Activated effector memory CD4-positive, alpha-beta T cell treated with anti-CD3 and anti-CD28 coated beads, Interleukin-2, amount 50 U/mL, for 16 hours (primary cell): ENCODE measurements at places on chromosomes 6 and 20.

DNA sequence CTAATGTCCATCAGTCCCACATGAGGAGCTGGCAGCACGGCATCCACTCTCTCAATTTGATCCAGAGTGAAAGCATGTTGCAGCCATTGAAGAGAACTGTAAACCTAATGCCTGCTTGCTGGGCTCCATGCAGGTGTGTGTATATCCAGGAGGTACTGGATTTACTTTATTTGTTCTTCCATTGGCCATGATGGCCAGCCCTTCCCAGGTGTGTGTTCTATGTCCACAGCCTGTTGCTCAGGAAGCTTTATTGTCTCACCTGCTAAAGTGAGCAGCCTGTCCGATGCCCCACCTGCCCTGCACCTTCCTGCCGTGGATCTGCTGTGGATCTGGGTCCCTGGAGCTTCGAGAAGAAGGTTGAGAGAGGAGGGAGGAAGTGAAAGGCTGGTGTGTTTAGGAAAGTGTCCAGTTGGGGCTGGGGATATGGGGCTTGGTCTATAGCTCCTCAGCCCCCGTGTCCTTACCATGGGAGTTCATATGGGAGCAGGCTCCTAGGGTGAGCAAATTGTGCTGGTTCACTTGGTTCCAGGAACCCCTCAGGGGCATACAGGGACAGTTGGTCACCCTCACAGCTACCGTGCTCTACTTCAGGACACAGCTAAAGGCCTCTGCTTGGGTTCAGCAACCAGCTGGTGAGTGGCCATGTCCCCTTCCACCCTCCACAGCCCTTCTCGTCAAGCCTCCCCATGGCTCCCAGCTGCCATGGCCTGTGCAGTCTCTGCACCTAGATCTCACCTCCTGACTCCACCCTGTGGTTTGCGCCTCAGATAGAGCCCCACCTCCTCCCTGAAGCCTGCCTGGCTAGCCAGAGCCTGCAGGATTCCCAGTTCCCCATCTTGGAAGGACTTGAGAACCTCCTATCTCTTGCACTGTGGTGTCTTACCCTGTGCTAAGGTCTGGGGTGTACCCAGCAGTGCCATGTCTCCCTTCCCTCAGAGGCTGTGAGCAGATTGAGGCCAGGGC lies 12.7 kb downstream of the TREML2 start:
- DNase-seq, result no peak

GRCh38 chr20:54639941-54640340 lies 164.5 kb downstream of the DOK5 start:
- no peak for DNase-seq

DNA sequence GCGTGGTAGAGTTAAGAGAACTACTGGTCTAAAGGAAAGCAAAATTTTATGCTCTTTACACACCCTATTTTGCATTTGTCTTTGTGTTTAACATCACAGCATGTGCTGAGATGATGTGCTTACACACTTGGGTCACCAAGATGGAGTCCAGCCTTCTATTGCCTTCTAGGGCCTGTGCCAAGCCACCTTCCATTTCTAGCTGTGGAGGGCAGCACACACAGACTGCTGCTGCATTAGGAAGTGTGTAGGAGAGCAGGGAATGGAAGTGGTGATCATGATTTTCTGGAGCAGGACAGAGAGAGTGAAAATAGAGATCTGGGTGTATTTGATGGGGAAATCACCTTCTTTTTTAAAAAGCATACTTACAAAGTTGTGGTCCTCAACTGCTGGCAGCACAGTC lies 191.6 kb downstream of the SOX4 start:
- DNase-seq, result no peak

- no peak for DNase-seq
Measured at GRCh38 chr6:105014448-105014847, 57.5 kb downstream of the LIN28B start.

DNA sequence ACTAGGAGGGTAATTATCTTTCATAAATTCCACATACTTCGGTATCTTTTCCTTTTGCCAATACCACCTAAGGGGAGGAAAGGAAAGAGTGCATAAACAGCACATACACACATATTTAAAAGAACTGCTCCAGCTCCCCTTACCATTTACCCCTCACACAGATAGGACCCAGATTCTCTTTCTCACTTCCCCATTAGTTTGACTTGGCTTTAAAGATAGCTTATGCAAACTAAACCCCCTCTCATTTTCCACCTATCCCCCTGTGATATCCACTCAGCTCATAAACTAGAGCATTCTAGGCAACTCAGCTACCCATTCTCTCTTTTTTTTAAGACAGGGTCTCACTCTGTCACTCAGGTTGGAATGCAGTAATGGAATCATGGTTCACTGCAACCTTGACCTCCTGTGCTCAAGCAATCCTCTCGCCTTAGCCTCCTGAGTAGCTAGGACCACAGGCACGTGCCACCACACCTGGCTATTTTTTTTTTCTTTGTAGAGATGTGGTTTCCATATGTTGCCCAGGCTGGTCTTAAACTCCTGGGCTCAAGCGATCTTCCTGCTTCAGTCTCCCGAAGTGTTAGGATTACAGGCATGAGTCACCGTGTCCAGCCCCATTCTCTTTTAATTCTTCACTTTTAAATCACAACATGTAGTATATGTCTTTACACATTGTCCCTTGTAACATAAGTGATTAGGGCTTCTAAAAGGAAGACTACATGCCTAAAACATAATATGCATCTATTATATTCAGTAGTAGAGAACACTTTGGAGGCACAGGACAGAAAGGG lies 4.0 kb downstream of the FUCA2 start:
- no peak for DNase-seq

DNA sequence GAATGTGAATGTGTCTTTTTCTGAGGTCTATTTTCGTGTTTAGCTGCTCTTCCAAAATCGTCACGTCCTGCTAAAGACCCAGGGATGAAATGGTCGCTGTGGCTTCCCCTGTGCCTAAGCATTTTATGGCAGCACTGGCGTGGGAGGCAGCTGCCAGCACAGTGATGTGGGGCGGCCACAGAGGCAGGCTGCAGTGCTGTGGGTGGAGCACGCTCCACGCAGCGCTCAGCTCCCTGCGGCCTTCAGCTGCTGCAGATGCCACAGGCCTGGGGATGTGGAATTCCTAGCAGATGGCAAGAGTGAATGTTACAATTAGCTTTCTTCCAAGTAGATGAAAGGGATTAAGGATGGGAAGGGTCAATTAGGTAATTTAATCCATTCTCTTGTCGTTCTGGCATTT lies 242.6 kb downstream of the SMOC2 start:
- no peak for DNase-seq

DNA sequence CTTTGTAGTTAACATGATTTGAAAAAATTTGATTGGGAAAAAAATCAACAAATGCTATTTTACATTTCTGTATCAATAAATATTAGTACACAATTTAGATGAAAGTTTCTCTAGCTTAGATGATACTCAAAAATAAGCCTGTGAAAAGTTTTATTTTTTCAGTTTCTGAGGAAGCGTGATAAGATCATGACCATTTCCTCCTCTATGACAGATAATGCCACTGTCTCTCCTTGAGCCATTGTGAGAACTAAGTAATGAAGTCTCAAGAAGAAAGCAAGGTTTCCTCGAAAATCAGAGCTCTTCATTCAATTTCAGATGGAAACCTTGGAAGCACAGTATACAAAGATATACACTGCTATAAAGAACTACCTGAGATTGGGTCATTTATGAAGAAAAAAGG lies 395.0 kb downstream of the HDGFL1 start:
- no peak for DNase-seq

DNA sequence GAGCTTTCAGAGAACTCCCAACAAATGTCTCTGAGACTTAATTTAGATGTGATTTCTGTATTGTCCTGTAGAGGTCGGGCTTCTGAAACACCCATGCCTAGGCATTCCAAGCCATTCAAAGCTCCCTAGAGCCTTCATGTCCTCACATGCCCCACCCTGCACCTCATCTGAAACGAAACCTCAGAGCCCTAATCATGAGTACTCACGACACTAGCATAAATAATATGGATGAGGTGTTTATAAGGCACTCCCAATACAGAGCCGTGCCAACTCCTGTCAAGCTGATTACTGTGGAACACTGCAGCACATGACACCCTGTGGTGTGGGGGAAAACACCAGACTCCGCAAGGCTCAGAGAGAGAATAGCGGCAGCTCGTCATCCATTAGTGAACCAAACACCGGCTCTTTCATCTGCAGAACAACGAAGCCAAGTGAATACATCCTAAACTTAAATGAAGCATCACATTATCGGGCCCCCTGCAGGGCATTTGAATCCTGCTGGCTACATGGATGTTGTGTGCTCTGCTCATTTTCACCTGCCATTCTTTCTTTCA lies 83.8 kb downstream of the FNDC1 start:
- no peak for DNase-seq

- DNase-seq, result no peak
Measured at GRCh38 chr6:52620055-52620905, 43.4 kb upstream of the TRAM2 start.

DNA sequence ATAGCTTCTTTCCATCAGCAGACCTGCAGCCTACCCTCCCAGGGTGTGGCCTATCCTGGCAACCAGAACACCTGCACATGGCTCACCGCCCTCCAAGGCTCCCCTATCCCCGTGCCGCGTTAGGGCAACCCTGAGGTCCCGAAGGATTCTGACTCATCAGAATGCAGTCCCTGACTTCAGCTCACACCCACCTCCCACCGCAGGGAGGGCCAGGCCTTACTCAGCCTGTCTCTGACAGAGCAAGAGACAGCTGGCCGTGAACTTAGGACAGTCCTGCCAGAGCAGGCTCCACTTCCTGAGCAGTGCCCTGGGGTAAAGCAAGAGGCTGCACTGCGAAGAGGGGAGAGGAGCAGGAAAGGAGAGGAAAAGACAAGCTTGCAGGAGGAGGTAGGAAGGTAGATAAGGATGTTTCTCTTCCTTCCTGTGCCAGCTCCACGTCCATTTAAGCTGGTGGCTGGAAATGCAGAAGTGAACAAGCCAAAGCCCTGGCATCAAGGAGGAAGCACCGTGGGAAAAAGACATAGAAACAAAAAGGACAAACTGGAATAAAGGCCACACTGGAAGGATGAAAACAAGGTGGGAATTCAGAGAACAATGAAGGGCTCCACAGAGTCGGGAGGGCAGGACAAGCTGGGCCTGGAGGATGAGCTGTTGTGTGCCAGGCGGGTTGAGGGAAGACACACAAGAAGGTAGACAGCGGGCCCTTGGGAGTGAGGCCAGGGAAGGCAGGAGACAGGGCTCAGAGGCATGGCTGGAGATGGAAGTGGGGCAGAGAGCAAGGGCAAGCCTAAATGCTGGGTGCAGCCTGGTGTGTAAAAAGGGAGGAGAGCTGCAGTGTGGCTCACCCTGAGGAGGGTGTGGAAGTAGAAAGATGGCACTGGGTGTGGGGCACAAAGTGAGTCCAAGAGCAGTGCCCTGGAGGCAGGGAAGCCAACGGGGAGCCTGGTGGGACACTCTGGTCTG lies 102.7 kb downstream of the SLC23A2 start:
- DNase-seq, result no peak

DNA sequence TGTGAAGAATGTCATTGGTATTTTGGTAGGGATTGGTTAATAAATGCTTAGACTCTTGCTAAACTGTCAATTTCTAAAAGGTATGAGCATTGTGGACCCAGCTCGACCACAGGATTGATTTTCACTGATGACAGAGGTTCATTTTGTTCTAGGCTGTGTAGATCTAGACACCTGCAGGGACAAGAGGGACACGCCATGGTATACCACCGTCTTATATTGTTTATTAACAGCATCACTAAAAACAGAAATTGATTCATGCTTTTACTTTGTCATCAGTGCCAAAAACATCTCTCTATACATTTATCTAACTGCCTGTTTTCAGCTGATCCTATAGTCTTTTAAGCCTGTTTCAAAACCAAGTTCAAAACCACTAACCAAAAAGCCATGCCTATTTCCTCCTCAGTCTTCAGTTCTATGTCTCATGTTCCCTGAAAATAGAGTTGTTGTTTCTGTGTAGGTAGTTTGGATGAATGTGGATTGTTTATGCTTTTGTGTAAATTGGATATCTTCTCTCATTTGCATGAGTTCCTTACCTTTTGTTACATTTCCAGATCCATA lies 109.8 kb downstream of the JAG1 start:
- DNase-seq, result no peak

DNA sequence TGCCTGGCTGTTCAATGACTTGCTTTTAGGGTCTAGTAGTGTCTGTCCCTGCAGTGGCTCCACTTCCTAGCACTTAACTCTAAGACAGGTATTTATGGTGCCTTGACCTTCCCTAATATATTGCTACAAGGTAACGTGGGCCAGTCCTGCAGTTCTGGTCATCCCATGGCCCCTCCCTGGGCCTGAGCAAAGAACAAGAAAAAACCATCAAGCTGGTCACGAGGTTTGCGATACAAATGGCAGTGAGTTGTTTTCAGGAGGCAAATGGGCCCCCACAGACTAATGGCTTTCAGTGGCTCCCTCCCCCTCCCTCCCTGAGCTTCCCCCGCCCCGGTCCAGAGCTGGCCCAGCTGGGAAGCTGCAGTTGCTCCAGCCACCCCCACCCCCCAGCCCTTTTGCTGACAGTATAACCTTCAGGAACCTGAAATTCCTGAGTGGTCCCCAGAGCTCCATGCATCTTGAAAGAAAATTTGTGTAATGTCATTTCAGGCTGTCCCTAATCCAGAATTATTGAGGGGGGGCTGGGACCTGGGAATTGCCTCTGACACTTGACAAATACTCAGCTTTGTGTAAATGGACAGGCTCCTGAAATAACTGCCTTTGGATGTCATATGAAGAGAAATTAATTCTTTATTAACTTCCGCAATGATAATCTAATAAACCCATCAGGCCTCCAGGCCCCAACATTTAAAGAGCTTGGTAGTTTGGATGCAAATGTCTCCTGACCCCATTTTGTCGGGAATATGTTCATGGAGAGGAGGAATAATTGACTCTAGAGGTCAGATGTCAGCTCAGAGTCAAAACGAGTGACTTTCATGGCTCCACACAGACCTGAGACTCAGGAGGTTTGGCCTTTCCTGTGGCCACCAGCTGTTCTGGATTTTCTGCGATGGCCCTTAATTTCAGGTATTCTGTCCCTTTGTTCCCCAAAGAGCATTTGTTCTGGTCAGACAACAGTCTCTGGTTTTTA lies 153.2 kb upstream of the TOP1 start:
- DNase-seq, result no peak

GRCh38 chr6:163754866-163755265 lies 340.3 kb downstream of the QKI start:
- DNase-seq, result no peak

DNA sequence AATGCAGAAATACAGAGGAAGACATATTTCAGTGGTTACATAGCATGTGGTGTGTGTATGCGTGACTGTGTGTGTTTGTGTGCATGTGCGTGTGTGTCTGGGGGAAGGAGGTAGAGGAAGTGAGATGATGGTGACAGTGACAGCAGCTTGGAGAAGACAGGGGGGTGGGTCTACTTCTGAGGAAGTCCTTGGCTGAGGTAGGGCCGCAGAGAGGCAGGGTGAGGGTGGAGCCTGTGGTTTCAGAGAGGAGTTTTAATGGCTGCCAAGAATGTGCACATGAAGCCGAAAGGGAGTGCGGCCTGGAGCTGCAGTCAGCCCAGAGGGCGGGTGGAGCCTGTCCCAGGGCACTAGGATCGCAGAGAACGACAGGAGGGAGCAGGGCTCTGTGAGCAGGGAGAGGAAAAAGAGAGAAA lies 22.7 kb upstream of the RNF24 start:
- peak; percentile 89 for DNase-seq

- no peak for DNase-seq
Measured at GRCh38 chr6:17885889-17886576, 101.4 kb downstream of the KIF13A start.
